ENCODE measurements at places on chromosomes 16 and 17.

DNA sequence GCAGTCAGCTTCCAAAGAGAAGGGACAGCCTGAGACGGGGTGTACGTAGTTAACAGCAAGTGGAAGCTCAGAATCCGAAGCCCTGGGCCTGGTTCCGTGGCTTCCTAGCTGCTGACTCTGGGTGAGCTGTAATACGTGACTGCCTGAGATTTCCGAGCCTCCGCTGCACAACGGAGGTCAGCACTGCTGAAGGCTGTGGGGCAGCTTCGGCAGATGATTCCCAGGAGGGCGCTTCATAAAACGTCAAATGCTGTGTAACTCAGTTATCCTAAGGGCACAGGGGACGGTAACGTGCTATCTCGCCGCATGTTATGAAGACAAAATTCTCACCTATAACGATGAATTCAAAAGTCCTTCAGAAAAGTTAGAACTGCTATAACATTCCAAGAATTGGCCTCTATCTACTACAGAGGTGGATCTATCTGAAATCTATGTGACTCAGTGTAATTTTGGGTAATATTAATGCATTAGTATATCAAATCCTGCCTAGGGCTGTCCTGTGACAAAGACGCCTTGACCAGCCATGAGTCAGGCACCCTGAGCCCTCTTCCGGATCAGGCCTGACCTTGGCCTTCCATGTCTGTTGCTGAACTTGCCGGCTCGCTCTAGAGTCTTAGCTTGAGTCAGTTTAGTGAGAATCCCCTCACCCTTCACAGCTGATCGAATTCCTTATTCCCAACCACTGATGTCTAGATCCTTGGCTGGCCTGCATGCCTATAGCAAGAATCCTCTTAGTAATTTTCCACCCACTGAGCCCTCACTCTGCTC lies 43.5 kb downstream of the MARF1 start:
- DNase-seq = no peak

GRCh38 chr16:9650284-9650683 lies 531.9 kb downstream of the GRIN2A start:
- no peak for DNase-seq

DNA sequence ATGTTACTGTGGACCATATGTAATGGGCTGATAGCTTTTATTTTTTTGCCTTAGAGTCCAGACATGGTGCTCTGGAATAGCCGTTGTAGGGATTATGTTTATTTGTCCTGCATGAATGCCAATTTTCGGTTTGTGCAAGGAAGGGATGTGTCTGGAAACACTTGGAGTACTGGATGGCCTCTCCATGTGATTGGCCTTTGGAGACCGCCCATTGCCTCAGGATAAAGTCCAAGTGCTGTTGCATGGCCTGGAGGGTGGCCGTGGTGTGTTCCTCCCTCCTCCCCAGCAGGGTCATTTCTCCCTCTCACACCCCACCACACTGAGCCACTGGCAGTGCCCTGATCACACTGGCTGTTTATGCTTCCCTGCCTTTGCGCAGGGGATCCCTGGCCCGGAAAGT lies 93.9 kb downstream of the MSI2 start:
- no peak for DNase-seq

GRCh38 chr17:42442196-42442565 lies 16.5 kb upstream of the ATP6V0A1 start:
- DNase-seq = no peak

- no peak for DNase-seq
Observed at GRCh38 chr17:12821376-12821940, 32.2 kb downstream of the ARHGAP44 start.

Data from CD4-positive, alpha-beta T cell treated with Interferon gamma for 1 hour (primary cell).